ENCODE measurements at places on chromosomes 6 and 20. TPM values are rescaled to one million over a fixed set of nuclear protein-coding genes. Genes with fewer than 3 reads are reported as not detected.

The TUBB1 gene
- total RNA-seq: 0.60 TPM

The TNF gene
- not detected for total RNA-seq

The POM121L2 gene
- not detected for total RNA-seq

The COX4I2 gene
- total RNA-seq: 1.6 TPM

The BPIFA1 gene
- not detected for total RNA-seq

The TAP1 gene
- 28.0 TPM for total RNA-seq

The ADAM33 gene
- total RNA-seq: 385 TPM

The ZKSCAN8 gene
- 23.2 TPM for total RNA-seq

The NKAIN4 gene
- total RNA-seq: 1.2 TPM

DNA sequence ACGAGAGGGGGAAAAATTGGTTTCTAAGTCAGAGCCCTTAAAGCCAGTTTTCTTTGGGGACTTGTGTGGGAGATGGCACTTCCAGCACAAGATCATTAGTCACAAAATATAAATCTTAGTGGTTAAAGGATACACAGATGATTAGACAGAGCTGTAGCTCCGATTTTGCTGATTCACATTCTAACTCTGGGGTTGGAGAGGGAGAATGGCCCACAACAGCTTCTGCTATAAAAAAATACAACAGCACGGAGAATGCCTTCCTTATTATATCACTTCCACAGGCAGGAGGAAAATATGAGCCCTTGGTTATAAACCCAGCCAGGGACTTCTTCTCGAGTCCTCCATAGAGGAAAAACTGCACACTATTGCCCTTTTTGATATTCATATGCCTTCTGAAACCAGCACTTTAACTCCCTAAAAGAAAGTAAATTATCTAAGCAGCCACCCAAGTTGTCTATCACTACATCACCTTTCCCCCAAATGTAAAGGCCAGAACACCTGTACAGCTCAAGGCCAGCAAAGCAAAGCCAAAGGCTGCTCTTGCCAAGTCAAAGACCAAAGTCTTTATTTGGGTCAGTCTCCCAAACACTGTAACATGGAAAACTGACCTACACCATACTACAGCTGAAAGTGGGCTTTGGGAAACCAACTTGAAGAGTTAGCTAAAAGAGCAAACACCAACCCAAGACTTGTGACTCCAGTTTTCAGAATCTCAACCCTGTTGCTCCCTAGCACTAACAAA, 10.4 kb downstream of the MRPL14 start:
- no peak for DNase-seq

- DNase-seq: no peak
Observed at GRCh38 chr6:77463861-77464494, 687 bp upstream of the HTR1B start.

- DNase-seq: no peak
Observed at GRCh38 chr6:140208286-140208685, 833.8 kb upstream of the CITED2 start.

- no peak for DNase-seq
Observed at GRCh38 chr20:44552950-44553908, 29.1 kb upstream of the PKIG start.

- DNase-seq: no peak
Observed at GRCh38 chr6:33929575-33930288, 125.9 kb upstream of the MLN start.

GRCh38 chr20:52766645-52767435, 205.3 kb upstream of the TSHZ2 start:
- DNase-seq: no peak

DNA sequence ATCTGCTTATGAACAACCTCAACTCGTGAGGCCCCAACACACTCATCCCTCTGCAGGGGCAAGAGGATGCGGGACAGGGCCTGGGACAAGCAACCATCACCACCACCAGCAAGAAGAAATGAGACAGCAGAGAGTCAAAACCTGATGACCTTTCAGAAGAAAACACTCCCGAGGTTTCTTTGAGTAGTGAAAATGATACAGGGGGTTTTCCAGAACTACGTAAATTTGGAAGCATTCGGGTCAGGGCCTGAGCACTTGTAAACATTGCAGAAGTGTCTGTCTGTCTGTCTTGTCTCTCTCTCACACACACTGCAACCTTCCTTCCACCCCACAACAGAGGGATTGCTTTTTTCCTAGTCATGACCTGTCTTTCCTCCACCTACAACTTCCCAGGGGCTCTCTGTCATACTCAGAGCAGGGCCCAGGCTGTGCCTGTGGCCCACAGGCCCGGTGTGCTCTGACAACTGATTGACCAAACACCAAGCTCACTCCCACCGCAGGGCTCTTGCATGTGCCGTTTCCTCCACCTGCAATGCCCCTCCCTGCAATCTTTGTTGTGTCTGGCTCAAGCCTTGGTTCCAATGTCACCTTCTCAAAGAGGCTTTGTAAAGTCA, 90.9 kb downstream of the BMP7 start:
- no peak for DNase-seq

GRCh38 chr20:62183426-62184142, 756 bp downstream of the MTG2 start:
- DNase-seq: no peak

GRCh38 chr6:169324656-169325459, 71.2 kb upstream of the THBS2 start:
- DNase-seq: no peak

DNA sequence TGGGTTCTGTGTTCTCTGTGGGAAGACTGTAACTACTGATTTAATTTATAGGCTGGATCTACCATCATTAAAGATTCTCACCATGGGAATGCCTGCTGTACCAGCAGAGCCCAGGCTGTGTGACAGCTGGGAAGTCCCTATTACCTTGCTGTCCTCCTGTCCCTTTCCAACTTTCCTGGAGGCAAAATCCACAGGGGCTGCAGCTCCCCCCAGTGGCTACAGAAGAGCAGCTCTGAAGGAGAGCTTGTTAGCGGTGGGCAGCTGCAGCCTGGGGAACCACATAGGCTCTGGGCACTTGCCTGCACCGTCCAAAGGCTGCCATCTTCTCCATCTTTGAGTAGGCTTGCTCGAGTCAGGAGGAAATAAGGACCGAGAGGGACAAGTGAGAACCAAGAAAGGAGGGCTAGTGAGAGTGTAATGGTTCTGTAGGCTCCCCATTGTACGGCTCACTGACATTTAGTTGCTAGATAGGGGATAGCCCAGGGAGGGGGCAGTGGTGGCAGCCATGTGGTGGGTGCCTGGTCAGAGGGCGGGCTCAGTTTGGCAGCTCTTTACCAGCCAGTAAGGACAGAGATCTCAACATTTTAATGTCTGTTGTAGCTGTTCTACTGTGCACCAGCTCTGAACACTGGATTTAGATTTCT, 155.1 kb upstream of the MLIP start:
- DNase-seq: peak; percentile 25

DNA sequence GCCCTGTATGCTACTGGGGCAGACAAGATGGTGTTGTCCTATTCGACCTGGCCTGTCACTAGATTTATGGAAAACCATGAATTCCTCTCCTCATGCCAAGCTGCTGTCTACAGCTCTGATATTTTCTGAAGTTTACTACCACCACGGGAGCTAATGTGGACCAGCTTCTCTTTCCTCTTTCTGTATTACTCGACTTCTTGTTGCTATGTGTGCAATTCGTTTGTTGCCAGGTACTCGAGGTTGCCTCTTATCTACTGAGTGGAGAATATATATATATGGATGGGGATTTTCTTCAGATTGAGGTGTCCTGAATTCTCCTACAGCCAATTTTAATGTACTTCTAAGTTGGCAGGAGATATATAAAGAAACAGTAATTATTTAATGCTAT, 34.7 kb downstream of the MAN1A1 start:
- no peak for DNase-seq

- peak; percentile 95 for DNase-seq
Observed at GRCh38 chr6:144215932-144216667, 65.8 kb downstream of the STX11 start.

DNA sequence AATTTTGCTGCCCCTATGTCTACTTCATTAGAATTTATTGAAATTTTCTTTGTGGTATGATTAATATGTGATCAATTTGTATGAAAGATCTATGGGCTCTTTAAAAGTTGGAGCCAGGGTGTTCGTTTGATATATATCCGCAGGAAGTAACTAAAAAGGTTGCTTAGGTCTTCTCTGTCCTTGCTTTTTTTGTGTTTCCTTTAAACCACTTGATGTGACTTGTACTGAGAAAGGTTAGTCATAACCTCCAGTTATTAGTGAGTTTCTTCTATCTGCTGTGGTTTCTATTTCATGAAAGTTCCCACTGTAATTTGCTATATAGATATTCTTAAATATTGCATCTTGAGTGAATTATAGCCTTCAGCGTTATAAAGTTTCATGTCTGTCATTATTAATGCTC, 585.3 kb upstream of the ARID1B start:
- DNase-seq: no peak
